ENCODE measurements at places on chromosomes 3 and 15.

- DNase-seq, result no peak
Observed at GRCh38 chr15:59994888-59995557, 9.1 kb upstream of the FOXB1 start.

DNA sequence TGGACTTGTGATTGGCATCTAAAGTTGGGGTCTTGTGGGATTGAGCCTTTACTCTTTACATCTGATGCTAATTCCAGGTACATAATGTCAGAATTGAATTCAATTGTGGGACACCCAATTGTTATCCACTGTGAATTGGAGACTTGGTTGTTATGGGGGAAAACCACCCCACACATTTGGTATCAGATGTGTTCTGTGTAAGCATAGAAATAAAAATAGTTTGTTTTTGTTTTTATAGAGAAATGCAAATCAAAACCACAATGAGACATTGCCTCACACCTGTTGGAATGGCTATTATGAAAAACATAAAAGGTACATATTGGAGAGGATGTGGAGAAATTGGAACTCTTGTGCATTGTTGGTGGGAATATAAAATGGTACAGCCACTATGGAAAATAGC is 58.5 kb downstream of the CPA3 start:
- DNase-seq, result no peak

DNA sequence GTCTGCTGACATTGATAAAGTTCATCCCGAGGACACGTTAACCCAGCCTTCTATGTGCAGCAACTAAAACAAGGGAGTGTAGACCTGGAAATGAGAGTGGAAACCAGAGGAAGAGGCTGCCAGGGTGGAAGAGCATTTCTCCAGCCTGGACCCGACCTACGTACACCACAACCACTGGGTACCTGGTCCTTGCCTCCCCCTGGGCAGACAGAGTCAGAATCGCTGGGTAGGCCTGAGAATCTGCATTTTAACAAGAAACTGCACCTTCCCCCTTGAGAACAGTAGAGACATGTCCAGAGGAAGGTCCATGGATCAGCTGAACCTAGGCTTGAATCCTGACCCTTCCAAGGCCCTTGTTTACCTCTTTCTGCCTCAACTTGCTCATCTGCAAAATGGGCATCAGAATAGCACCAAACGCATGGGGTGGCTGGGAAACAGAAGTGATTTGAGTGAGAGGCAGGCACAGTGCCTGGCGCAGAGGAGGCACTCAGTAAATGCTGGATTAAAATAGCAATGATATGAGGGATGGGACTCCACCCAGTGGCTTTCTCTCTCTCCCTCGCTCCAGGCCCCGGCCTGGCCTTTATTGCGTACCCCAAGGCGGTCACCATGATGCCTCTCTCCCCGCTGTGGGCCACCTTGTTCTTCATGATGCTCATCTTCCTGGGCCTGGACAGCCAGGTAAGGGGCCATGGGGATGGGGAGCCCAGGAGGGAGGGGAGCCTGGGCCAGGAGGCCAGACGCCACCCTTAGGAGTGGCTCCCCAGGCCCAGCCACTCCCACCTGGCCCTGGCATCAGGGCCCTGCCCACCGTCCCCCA is 66.9 kb upstream of the SLC6A1 start:
- no peak for DNase-seq

GRCh38 chr3:66376568-66376967 is 124.3 kb downstream of the LRIG1 start:
- DNase-seq, result no peak

DNA sequence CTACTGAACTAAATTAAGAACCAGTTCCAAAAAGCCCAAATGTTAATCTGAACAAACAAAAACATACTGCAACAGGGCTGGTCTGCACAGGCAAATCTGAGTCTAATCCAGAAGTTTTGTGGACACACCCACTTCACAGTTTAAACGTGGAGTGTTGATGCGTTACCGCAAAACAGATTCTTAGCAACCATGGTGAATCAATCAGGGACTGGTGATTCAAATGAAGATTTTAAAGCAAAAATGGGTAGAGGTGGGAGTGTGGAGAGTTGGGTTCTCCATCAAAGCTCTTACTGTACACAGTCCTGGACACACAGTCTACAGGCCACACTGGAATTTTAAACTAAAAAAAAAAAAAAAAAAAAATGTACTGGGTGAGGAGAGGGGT is 5.2 kb downstream of the ANXA2 start:
- DNase-seq, result peak; percentile 9

Measured in T-helper 17 cell (primary cell).